ENCODE measurements at places on chromosomes 2 and 18.

- no peak for DNase-seq
These were observed 352.0 kb upstream of the SLC8A1 start for GRCh38 chr2:40803900-40804299.

GRCh38 chr2:168434146-168434545 is 21.9 kb upstream of the CERS6 start:
- no peak for DNase-seq

GRCh38 chr2:72538486-72538885 is 287.3 kb downstream of the EXOC6B start:
- DNase-seq = no peak

- DNase-seq = no peak
These were observed 62.8 kb downstream of the TCF7L1 start for GRCh38 chr2:85195956-85196355.

DNA sequence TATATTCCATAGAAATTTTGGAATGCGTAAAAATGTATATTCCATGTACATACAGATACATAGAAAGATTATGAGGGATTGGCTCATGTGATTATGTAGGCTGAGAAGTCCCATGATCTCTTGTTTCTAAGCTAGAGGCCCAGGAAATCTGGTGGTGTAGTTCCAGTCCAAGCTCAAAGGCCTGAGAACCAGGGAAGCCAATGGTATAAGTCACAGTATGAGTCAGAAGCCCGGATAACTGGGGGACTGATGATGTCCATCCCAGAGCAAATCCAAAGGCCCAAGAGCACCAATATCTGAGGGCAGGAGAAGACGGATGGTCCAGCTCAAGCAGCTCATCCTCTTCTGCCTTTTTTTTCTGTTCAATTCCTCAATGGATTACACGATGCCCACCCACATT is 385.0 kb upstream of the KLHL29 start:
- DNase-seq = peak; percentile 60

GRCh38 chr2:71711133-71711855 is 257.9 kb downstream of the DYSF start:
- no peak for DNase-seq

DNA sequence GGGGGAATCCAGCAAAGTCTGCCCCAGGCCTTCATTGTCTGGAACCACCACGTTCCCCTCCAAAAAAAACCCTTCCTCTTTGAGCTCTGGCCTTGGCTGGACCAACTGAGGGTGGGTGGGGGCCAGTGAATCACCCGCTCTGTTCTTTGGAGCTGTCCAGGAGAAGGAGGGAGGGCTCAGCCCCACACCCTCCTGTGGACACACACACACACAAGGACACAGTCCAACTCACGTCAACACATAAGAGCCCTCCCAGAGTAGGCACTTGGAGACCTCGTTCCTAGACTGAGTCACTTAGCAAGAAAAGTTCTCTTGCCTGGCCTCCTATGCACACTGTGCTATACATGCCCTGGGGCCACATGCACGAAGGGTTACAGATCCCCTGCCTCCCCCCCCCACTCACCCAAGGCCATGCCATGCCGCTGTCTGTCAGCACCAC is 1.2 kb upstream of the TNS1 start:
- DNase-seq = no peak

DNA sequence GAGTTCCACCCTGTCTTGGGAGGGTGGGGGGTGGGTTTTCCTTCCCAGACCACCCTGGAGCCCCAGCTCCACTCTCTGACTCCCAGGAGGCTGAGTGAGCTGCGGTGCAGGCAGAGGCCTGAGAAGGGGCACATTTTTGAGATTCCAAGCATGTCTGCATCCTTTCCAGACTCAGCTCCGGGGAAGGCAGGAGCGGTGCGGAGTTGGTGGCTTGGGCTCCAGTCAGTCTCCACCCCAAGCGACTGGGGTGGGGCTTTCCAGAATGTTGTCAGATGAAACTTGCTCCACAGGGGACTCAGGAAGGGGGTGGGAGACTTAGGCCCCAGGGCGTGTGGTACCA is 44.2 kb upstream of the HS6ST1 start:
- no peak for DNase-seq

DNA sequence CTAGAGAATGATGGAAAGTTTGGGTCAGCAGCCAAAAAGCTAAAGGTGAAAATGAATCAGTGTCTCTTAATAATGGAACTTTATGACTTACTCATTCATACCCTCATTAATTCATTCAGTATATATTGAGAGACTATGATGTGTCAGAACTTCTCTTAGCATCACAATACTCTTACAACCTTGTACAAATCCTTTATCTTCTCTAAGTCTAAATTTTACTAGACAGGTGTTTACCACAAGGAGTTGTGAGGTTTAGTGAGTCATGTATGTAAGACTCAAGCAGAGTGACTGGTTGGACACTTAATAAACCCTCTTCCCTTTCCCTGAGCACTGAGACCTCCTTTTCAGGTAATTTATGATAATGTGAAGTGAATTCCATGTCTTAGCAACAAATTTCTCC is 129.6 kb downstream of the PPP1R1C start:
- DNase-seq = no peak

GRCh38 chr2:113218283-113219091 is 44.7 kb downstream of the PSD4 start:
- no peak for DNase-seq

GRCh38 chr2:155442755-155443372 is 744.4 kb downstream of the KCNJ3 start:
- DNase-seq = peak; percentile 57

- no peak for DNase-seq
These were observed 349.9 kb downstream of the THSD7B start for GRCh38 chr2:137115081-137115794.

- peak; percentile 3 for DNase-seq
These were observed 965.6 kb upstream of the NRXN1 start for GRCh38 chr2:51997571-51997970.

GRCh38 chr2:96540136-96540535 is 3.6 kb downstream of the ARID5A start:
- peak; percentile 22 for DNase-seq

- DNase-seq = no peak
These were observed 139.3 kb upstream of the FBXO11 start for GRCh38 chr2:48045613-48046012.

- no peak for DNase-seq
These were observed 90.6 kb upstream of the EFEMP1 start for GRCh38 chr2:56014046-56014730.

DNA sequence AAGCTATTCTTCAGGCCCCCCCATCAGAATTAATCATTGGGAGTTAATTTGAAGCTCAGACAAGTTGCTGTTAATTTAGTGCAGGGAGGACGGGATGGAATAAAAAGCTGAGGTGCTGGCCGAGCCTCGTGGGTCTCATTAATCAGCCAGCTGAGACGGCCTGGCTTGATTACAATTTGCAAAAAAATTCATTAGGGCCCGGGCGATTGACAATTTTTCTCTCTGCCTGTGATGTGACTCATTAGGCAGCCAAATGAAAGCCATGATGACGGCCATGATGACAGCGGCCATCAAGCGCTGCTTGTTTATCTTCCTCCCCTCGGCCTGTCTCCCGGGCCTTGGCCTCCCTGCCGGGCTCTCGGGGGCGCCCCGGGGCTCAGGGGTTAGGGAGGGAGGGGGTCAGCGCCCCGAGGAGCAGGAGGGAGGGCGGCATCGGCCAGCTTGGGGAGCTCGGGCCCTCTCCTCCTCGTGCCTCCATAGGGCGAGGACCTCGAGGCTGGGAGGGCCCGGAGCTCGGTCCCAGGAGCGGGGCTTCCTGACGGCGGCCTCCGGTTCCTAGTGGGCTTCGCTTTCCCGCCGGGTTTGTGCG is 5.2 kb downstream of the GBX2 start:
- DNase-seq = no peak

- no peak for DNase-seq
These were observed 81.0 kb downstream of the SEMA4F start for GRCh38 chr2:74735009-74735408.

- no peak for DNase-seq
These were observed 24.9 kb downstream of the PECR start for GRCh38 chr2:216056739-216057138.

- DNase-seq = no peak
These were observed 206.6 kb downstream of the ZNF385B start for GRCh38 chr2:179654806-179655205.

DNA sequence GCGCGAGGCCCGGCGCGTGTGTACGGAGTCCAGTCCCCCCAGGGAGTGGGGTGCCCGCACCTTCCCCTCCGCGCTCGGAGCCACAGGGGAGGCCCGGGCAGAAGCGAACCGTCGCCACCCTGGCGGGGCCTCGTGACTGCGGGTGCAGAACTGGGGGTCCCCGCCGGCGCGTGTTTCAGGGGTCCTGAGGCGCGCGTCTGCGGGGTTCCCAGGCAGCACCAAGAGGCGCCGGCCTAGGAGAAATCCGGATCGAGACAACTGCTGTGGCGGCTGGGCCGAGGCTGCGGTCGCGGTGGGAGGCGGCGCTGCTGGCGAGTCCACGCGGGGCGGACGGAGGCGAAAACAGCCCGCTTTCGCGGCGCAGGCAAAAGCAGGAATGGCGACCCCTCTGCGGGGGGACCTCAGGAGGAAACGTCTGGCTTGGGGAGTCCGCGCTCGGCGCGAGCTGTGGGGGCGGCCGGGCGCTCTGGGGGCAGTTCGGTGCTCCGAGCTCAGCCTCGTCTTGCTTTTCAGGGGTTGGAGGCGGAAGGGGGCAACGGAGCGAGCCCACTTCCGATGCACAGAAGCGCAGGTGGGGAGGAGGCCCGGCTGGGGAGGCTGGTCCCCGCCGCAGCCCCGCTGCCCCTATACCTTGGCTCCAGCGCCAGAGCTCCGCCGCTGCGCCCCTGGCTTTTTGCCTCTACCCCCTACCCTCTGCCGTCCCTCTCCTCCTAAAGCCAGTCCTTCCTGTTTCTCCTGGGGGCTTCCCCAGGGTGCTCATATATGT is 81.5 kb upstream of the LDLRAD4 start:
- no peak for DNase-seq
